G401 (cell line): ENCODE measurements at places on chromosomes 7 and 10. TPM values are rescaled to one million over a fixed set of nuclear protein-coding genes. Genes with fewer than 3 reads are reported as not detected.

The MMD2 gene
- total RNA-seq = not detected in 2 replicates

The TRPV5 gene
- not detected in 2 replicates for total RNA-seq

The SRRM3 gene
- 5.8 and 8.5 TPM in 2 replicates for total RNA-seq

The CFAP46 gene
- total RNA-seq = 6.2 and 11.3 TPM in 2 replicates

The GPER1 gene
- 1.4 and 3.5 TPM in 2 replicates for total RNA-seq

The TAS2R41 gene
- total RNA-seq = not detected in 2 replicates

The VENTX gene
- total RNA-seq = 0.12 TPM in 1 of 2 replicates, not detected in the other

The SKIDA1 gene
- total RNA-seq = 22.3 and 22.8 TPM in 2 replicates

The TMEM236 gene
- total RNA-seq = not detected in 2 replicates

- DNase-seq = no peak
Observed at GRCh38 chr10:43794181-43794815, 145.6 kb upstream of the ZNF32 start.

DNA sequence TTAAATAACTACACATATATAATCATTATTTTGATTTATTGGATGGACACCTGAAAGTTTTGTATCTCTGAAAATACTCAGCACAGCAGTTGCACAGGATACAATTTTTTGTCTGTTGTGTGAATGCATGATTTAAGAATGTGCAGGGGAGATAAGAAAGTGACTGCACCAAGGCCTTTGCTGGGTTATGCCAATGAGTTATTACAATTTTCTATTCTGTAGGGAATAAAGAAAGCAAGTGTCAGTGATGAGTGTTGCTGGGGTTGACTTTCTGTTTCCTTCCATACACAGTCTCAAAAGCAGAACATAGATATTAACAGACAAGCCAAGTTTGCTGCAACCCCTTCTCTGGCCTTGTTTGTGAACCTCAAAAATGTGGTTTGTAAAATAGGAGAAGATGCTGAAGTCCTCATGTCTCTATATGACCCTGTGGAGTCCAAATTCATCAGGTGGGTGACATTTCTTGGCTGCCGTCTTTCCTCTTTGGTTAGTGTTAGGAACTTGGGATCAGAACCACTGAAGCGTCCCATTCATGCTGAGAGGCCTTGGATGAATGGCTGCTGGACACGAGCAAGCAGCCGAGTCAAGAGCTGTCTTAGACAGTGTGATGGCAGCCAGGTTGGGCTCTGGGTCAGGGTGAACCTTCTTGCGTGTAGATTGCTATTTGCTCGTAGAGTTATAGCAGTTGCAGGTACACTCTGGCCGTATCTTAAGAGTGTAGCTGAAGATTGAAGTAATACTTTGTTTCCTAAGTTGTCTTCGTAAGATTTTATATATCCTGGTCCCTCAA is 92.8 kb downstream of the DOCK1 start:
- no peak for DNase-seq

DNA sequence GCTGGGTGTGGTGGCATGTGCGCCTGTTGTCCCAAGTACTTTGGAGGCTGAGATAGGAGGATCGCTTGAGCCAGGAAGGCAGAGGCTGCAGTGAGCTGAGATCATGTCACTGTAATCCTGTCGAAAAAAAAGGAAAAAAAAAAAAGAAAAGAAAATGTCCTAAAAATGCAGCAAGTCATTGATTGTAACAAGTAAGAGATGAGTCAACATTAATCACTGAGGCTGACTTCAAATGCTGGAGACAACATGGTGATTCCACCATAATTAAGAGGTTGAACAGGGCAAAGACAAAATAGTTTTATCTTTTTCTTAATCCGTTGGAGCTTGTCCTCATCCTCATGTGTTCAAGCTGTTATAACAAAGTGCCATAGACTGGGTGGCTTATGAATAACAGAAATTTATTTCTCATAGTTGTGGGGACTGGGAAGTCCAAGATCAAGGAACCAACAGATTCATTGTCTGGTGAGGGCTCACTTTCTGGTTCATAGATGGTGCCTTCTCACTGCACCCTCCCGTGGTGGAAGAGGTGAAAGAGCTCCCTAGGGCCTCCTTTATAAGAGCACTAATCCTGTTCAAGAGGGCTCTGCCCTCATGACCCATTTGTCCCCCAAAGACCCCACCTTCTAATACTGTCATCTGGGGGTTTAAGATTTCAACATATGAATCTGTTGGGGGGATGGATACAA is 60.3 kb downstream of the TBXAS1 start:
- no peak for DNase-seq

GRCh38 chr7:135353832-135354231 is 120.2 kb downstream of the STRA8 start:
- DNase-seq = no peak

- DNase-seq = peak; percentile 58
Observed at GRCh38 chr7:30694218-30694745, 12.0 kb upstream of the CRHR2 start.

DNA sequence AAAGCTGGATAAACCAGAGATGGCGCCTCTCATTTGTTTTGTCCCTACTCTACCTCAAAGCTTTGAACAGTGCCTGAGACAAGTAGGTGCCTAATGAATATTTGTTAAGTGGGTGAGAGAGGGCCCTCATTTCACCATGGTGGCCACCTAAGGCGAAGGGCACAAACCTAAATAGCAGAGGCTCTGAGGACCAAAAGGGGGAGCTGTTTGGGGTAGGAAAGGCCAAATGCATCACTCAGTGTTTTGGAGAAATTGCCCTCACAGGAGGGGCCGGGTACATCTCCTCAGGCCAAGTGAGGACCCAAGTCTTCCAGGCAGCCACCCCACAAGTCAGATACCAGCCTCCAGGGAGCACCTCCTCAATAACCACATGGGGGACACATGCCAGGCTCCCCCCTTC is 14.0 kb downstream of the IMPDH1 start:
- DNase-seq = no peak

- no peak for DNase-seq
Observed at GRCh38 chr7:45456747-45457524, 117.2 kb upstream of the ADCY1 start.

GRCh38 chr10:123154711-123155505 is 706 bp downstream of the BUB3 start:
- peak; percentile 61 for DNase-seq
